Stimulated activated CD4-positive, alpha-beta T cell treated with anti-CD3 and anti-CD28 coated beads, Interleukin-15, amount 100 ng/mL, for 24 hours (primary cell): ENCODE measurements at places on chromosomes 11 and 22.

DNA sequence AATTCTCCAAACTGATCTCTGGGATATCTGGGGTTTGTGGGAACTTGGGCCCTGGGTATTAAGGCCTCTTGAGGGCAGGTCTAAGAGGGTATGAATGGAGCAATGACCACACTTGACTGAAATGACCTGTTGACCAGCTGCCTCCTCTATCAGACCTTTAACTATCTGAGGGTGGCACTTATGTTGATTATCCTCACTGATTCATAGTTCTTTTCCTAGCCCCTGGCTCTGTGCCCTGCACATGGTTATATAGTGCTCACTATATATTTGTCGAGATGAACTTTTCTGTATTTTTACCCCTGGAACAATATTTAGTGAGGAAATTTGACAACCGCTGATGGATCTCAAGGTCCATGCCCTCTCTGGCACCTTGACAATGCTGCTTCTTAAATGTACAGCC lies 305.5 kb upstream of the PLET1 start:
- DNase-seq, result no peak

- DNase-seq, result no peak
Measured at GRCh38 chr11:75158241-75158640, 7.3 kb downstream of the SLCO2B1 start.

DNA sequence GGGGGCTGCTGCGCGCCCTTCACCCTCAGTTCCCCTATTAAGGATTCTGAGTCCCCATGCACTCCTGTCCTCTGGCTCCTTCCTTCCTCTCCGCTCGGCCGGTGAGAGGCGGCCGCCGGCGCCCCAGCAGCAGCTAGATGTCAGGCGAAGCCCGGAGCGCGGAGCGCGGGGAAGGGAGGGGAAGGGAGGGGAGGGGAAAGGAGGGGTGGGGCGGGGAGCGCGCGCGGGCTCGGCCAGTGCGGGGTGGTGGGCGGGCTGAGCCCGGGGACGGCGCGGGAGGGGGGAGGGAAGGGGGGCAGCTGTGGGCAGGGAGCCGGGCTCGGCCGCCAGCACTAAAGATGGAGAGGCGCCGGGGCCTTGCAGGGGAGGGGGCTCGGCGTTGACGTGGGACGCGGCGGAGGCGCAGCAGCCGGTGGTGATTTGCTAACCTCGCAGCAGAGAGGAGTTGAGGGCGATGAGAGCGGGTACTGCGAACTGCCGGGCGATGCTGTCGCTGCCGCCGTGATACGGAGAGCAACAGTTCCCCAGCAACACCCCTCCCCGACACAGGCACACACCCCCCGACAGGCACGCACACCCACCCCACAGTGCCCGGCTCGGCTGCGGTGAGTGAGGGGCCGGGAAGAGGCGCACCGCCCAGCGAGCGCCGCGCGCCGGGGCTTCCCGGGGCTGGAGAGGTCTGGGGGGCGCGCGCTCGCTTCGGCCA lies at the start of gene ZBTB16:
Gene ZBTB16 (plus strand): TSS at position 434 of the 706 bp plus-strand sequence. CDS start 3,590 bp downstream, outside the sequence.
- peak; percentile 64 for DNase-seq

DNA sequence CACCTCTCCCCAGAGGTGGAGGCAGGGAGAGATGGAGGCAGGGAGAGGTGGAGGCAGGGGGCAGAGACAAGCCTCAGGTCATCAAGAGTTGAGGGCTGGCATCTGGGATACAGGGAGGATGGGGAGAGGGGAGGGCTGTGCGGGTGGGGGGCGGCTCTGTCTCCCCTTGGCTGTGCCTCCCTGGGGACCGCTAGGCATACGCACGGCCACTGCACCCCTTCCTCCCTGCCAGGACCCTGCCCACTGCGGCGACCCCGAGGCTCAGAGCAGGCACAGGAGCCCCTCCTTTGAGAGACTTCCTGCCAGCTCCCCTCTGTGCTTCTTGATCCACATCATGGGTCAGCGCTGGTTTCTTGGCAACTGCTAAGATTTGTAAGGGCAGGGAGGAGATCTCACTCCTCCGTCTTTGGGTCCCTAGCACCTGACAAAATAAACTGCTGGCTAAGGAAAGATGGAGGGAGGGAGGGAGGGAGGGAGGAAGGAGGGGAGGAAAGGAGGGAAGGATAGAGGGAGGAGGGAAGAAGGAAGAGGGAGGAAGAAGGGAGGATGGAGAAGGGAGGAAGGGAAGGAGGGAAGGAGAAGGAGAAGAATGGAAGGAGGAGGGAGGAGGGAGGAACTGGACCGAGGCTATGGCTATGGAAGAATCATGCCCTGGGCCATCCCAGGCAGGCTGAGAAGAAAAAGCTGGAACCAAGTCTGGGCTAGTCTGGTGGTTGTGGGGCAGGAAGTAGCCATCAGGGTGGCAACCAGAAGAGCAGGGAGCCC lies 18.5 kb downstream of the PRR33 start:
- no peak for DNase-seq

DNA sequence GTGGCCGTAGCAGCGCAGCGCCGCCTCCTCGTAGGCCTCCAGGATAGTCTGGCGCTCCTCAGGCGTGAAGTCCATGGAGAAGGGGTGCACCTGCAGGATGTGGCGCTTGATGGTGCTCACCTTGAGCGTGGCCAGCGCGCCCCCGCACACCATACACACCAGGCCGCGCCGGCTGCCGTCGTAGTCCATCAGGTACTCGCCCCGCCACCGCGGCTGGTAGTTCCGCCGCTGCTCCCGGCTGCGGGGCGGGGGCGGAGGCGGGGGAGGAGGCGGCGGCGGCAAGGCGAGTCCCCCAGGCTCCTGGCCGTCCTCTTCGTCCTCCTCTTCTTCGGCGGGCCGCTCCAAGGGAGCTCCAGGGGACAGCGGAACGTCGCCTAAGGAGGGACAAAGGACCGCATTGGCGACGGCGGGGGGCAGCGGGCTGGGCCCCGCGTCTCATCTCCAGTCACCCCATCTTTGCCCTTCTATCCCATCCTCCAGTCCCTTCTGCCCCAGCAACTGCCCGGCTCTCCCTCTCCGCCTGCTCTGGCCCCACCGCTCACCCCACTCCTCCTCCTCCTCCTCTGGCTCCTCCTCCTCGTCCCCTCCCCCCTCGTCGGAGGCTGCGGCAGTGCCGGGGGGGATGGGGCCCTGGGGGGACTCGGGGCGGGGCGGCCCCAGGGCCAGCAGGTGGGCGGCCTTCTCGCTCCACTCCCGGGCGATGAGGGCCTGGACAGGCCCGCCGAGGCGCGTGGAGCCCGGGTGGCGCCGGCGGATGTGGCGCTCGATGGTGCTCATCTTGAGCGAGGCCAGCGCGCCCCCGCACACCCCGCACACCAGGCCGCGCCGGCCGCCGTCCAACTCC lies 4.9 kb downstream of the ZFTA start:
- no peak for DNase-seq

DNA sequence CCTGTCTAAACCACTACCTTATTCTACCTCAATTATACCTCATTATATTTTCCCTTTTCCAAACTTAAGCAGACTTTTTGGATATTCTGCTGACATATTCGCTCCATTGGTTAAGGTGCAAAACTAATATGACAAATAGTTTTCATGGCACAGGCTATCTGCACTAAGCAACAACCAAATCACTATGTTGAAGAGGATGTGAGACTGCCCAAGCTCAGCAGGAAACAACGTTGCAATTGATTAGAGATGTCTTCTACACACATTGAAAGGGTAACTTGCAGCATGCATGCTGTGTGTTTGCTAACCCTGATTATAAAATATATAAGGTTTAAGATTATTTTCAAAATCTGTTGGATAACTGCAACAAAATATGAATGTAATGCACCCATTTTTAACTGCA lies 61.6 kb downstream of the STK33 start:
- no peak for DNase-seq

DNA sequence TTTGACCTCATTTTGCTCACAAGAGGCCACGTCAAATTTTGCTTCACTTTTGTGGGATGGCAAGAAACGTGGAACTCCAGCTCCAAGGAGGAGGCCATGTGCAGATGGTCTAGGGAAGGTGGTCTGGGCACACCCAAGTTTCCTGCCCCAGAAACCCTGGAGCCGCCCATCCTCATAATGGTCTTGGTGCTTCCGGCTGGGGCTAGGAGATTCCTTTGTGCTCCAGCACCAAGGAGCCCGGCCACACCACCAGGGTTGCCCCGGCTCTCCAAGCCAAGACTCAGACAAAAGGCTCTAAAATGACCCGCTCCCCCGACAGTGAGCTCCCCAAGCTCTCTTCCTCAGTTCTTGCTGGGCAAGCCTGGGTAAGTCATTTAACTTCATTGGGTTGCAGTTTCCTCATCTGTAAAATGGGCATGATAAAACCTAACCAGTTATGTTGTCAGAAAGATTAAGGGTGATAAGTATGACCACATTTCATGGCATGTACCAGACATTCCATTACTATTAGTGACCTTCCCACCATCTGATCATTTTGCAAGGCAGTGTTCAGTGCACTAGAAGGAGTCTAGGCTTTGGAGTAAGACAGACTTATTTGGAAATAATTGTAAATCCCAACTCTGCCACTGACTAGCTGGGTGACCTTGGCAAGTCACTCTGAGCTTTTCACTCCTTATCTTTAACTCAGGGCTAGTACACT lies 23.3 kb downstream of the DKK3 start:
- no peak for DNase-seq

DNA sequence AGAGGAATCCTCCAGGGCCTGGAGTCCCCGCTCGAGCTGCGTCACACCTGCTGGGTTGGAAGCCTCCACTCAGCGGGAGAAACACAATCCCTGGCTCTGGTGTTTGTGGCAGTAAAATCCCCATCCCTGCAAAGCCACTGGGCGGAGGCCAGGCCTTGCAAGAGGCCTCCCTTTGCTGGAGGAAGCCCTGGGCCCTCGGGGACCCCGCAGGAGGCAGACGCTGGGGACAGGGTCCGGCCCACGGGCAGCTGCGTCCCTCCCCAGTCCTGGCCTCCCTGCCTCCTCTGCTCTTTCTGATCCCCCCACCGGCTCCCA lies 194.7 kb downstream of the BRD1 start:
- no peak for DNase-seq

GRCh38 chr22:32233091-32233490 lies 22.1 kb downstream of the SLC5A4 start:
- DNase-seq, result no peak

DNA sequence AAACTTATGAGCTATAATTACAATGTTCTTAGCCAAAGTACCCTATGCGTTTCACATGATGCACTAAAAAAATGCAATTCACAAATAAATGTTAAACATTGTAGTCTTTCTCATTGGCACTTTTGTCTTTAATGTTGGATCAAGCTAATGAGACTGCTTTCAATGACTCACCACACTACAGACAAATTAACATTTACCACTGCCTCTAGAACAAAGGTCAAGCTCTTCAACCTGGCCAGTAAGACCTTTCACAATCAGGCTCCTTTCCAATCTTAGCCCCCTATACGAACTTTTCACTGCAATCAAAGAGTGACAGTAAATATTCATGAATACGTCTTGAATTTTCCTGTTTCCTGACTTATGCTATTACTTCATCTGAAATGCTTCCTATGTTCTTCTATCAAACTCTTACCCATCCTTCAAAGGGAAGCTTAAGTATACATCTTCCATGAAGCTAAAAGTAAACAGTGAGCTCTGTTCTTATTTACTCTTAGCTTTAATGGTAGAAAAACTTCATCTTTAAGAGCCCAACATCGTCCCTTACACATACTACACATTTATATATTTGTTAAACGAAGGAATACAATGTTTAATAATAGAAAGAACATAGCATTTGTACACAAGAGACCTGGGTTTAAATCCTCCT lies 326.6 kb upstream of the PITPNB start:
- no peak for DNase-seq

GRCh38 chr11:38824573-38824972 lies 2226.5 kb upstream of the RAG2 start:
- DNase-seq, result no peak

GRCh38 chr11:1699771-1700170 lies 2.8 kb downstream of the KRTAP5-6 start:
- DNase-seq, result no peak

- DNase-seq, result no peak
Measured at GRCh38 chr11:60343094-60343704, 16.1 kb downstream of the MS4A6E start.

DNA sequence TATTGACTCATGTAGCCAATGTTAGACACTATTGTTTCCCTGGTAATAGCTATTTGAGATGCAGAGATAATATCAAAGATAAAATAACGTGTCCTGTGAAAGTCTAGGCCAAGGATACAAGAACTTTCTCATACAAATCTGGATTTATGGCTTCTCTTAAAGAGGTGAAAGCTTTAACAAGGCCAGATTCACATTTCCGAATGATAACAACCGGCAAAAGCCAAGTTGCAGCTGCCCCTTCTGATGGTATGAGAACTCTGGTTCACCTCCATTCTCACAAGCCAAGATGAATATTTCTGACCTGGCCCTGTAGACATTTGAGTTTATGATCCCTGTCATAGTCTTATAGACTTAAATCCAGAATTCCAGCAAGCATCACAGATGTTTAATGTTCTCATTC lies 230.4 kb upstream of the ZC3H12C start:
- DNase-seq, result no peak

DNA sequence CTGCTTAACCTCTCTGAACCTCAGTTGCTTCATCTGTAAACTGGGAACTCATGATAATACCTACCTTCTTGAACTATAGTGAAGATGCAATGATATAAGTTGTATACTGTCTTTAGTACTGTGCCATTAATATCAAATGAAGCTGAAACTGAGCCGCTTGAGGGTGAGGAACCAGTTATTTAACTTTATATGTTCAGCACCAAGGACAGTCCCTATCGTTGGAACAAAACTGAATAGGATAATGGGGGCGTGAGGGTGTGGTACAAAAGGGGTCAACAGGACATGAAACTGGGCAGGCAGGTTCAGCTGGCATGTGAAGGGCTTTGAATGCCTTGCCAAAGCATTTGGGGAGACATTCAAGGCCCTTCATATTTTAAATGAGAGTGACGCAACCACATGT lies 112.6 kb downstream of the C11orf91 start:
- DNase-seq, result no peak
